AG09319 (cell line): ENCODE measurements at places on chromosomes 2 and 18.

DNA sequence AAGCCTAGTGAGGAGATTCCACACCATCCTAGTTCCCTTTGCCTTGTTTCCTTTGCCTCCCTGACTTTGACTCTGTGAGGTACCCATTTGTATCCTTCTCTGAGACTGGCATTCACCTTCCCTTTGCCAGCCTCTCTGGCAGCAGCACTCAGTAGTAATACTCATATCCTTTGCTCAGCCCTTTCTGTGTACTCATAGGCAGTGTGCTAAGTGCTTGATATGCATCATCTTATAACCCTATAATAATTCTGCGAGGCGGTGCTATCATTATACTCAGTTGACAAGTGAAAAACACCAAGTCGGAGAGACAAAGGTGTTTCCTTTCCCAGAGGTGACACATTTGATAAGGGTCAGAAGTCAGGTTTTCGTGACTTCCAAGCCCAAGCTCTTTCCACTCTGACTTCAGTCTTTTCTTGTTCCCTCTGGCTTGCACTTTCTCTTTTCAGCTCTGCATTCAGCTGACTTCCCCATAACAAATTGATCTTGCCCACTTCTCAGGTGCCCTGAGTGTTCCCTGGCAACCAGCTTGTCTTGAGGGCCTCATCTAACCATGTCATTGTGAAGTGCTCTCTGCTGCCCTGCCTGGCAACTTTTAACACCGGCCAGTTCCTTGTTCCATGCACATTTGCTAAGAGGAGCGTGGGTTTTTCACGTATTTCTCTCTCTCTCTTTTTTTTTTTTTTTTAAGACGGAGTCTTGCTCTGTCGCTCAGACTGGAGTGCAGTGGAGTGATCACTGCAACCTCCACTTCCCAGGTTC, 94.5 kb upstream of the UPP2 start:
- no peak for DNase-seq

GRCh38 chr2:237451643-237452469, 35.2 kb upstream of the MLPH start:
- DNase-seq = no peak

GRCh38 chr2:128309280-128310093, 9.2 kb downstream of the HS6ST1 start:
- DNase-seq = no peak

DNA sequence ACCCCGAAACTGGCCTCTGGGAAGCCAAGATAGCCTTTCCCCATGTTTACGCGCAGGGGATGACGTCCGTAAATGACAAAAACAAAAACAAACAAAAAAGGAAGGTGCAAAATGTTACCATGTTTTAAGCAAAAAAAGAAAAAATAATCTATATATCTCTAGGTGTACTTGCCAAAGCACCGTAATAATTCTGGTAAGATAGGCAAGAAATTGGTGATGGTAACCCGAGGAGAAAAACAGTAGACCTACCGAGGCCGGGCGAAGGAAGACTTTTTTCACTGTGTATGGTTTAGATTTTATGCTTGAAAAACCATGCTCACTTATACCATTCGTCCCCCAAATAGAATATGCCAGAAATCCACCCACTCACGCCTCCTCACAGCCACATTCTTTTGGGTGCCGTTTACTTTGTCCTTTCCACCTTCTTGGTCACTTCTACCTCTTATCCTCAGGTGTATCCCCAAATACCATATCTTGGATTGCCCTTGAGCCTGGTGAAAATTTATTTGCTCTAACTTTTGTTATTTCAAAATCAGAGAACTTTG, 8.0 kb downstream of the GATA6 start:
- DNase-seq = no peak

DNA sequence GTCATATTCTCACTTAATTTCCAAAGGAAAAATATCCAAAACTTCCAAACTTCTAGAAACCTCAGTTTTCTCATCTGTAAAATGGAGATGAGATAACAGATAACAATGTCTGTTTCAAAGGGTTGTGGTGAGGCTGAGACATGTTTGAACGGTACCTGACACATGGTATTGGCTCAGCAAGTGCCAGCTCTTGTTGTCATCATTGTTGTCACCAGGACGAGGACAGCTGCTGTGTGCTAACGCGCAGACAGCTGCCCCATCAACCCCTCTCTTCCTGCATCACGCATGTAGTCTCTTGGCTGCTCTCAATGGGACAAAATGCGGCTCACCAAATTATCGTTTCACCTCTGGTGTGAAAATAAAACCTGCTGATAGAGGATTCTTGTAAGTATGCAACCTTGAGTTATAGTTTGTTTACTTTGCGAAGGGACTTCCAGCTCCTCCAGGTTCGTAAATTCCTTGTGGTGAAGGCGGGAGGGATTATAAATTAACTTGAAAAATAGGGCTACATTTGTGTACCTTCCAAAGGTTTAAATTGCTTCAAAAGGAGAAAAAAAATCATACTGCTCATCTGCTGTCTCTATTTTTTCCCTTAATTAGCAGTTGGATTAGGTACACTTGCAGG, 605.4 kb downstream of the BCL11A start:
- no peak for DNase-seq

- DNase-seq = no peak
Observed at GRCh38 chr18:35876243-35876642, 96.2 kb upstream of the RMP24 start.

GRCh38 chr2:230938098-230938497, 13.1 kb upstream of the GPR55 start:
- DNase-seq = no peak

DNA sequence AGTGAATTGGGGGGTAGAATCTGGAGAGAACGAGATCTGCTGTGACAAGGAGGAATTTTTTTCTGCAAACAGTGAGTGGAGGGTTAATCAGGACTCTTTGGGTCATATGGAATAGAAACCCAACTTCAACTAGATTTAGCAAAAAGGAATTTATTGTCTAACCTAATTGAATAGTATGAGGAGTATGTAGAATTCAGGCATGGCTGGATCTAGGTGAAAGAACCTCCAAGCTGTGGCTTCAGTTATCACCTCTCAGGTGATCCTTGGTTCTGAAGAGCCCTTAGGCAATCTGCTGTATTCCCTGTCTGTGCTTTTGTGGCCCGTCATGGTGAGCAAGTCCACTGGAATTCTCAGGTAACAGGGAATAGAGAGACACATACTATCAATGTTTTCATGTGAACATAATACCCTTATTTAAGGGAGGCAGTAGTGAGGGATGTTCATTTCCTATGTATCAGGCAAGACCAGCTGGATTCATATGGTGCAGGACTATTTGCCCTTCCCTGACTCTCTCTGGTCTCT, 164.7 kb downstream of the ALPK2 start:
- no peak for DNase-seq

GRCh38 chr18:11258039-11258610, 108.8 kb upstream of the PIEZO2 start:
- no peak for DNase-seq

DNA sequence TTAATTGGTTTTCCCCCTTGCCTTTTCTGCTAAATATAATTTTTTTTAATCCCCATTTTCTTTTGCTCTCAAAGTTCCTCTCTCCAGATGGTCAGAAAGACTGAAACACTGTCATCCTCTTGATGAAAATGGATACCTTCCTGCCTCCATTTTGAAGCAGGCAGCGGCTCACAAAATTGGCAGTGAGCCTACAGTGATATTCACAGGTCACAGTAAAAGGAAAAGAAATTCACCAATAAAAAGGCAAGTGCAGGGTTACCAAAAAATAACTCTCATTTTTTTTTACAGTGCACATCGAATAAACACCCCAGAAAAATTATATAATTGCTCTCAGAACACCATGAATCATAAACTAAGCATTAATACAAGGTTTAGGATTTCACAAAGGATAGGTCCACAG, 307.5 kb downstream of the TCF4 start:
- DNase-seq = no peak

- no peak for DNase-seq
Observed at GRCh38 chr2:181777734-181778133, 97.4 kb upstream of the NEUROD1 start.

DNA sequence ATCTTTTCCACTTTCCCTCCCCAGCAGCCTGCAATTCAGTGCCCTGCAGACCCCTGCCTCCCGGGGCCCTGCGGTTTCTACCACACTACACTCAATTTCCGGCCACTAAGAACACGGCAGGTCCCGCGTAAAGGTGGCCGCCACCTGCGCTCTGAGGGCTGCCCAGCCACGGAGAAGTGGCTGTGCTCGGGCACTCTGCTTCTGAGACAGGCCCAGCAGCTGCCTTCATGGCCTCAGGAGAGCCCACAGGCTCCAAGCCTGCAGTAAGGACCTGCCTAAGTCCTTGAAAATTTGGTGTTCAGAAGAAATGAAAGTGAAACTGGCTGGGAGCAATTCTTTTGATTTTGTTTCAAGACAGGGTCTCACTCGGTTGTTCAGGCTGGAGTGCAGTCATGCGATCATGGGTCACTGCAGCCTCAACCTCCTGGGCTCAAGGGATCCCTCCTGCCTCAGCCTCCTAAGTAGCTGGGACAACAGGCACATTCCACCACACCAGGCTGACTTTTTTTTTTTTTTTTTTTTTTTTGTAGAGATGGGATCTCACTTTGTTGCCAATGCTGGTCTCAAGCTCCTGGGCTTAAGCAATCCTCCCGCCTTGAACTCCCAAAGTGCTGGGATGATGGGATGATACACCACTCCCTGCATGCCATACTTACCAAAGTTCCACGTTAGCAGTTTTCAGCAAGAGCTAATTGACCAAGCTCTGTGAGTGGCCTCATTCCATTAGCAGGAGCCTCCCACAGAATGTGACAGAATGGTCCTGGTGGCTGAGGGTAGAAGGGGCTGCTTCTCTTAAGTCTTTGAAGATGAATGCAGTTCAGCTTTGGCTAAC, 14.6 kb upstream of the ALPP start:
- DNase-seq = no peak

DNA sequence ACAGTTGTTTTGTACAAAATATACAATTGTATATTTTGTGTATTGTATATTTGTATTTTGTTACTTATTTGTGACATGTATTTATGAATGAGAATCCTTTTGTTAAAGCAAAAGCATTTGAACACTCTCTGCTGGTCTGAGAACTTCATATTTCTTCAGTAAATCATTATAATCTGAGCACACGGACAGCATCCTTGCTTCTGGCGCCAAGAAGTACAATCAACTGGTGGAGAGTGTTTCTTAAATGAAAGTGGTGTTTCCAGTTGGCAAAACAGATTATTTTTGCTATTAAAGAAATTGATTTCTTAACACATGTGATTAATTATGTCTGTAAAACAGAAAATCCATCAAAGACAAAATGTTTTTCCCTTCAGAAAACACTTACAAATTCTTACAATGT, 95.1 kb upstream of the COPS8 start:
- no peak for DNase-seq

DNA sequence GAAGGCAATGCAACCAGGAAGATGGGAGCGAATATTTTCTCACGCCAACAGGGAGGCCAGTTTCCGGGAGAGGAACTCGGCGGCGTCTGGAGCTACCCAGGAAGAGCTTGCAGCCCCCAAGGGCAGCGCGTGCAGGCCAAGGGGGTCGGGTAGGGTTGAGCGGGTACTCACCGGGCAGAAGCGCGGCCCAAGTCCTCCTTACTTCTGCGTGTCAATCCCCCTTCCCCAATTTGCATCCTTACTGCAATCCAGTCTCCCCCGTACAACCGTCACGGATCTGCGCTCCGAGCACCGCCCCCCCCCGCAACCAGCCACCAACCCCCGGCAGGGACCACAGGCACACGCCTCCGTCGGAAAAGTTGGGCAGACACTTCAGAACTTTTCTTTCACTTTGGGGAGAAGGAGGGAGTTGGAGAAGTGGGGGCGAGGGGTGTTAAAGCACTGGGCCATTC, 1.3 kb downstream of the ATP8B1 start:
- no peak for DNase-seq

DNA sequence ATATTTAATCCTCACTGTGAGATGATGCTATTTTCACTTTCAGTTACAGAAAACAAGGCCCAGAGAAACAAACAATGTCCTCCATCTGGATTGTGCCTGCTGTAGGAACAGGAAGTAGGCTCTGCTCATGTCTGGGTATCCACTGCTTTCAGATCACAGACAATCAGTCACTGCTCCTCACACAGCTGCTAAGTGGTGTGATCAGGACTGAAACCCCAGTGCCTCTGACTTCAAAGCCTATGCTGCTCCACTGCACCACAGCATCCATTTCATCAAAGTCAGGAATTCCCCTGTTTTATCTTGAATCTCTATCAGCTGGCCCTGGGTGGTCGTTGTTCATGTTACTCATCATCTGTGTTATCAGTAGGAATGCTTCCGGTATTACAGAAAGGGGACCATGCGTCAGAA, 303.8 kb upstream of the TRIB2 start:
- no peak for DNase-seq

DNA sequence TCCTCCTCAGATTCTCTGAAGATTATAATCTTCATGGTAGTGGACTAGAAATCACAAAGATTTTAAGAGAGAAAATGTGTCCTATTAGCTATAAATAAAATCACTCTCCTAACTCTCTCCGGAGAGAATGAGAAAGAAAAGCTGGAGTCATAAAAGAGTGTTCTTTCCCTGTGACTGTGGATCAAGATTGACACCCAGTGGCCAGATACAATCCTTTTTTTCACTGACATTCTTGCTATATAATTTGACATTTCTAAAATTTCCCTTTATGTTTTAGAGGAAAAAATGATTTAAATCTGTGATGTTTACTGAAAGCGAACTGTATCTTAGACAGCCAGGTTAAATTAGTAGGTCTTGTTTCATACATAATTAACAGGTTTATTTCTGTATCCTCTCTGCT, 35.4 kb upstream of the LRP2 start:
- no peak for DNase-seq

- no peak for DNase-seq
Observed at GRCh38 chr2:75287624-75288316, 88.5 kb upstream of the TACR1 start.

GRCh38 chr2:100119235-100119634, 23.2 kb downstream of the AFF3 start:
- DNase-seq = no peak

- no peak for DNase-seq
Observed at GRCh38 chr18:45063246-45064038, 382.8 kb downstream of the SETBP1 start.

GRCh38 chr2:29052807-29053206, 21.5 kb downstream of the PCARE start:
- DNase-seq = no peak

GRCh38 chr2:208373460-208374089, 33.0 kb upstream of the PTH2R start:
- no peak for DNase-seq

DNA sequence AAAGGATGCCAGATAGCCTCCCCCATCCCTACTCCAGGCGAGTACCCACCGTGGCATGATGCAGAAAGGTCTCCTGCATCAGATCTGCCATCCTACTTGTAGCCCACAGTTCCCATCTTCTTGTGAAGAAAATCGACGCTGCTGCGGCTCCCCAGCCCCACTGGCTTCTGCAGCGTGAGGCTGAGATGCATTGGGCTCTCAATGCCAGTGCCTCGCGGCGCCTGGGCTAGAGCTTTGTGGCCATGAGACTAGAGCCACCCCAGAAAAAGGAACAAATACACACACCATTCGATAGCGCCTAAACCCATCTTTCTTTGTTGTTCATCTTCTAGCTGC, 2.8 kb downstream of the NOL4 start:
- DNase-seq = no peak

- no peak for DNase-seq
Observed at GRCh38 chr2:26359886-26360473, 13.4 kb upstream of the ADGRF3 start.

GRCh38 chr2:43495727-43496126, 100.1 kb downstream of the THADA start:
- DNase-seq = no peak
